ENCODE measurements at places on chromosomes 5 and 9. TPM values are rescaled to one million over a fixed set of nuclear protein-coding genes. Genes with fewer than 3 reads are reported as not detected.

SH3RF2 gene
- 3.0 TPM for total RNA-seq

COL23A1 gene
- not detected for total RNA-seq

SEMA5A gene
- not detected for total RNA-seq

BARHL1 gene
- total RNA-seq: not detected

WDR31 gene
- 1.6 TPM for total RNA-seq

FBP2 gene
- total RNA-seq: not detected

ENTPD8 gene
- total RNA-seq: 0.14 TPM

STPG3 gene
- not detected for total RNA-seq

SEMA6A gene
- 0.15 TPM for total RNA-seq

ARHGEF39 gene
- 14.9 TPM for total RNA-seq

MUSK gene
- total RNA-seq: not detected

SV2C gene
- not detected for total RNA-seq

ADAMTS12 gene
- total RNA-seq: 7.6 TPM

ENTPD2 gene
- 3.1 TPM for total RNA-seq

LCN1 gene
- total RNA-seq: not detected

FOXD4L4 gene
- 0.04 TPM for total RNA-seq

NUTM2F gene
- total RNA-seq: not detected

HAVCR2 gene
- total RNA-seq: 0.52 TPM
